NK-92 treated with Interleukin-12 subunit alpha and Interleukin-12 subunit beta, amount 100 ng/mL, for 24 hours (cell line): ENCODE measurements at places on chromosomes 12 and 14.

DNA sequence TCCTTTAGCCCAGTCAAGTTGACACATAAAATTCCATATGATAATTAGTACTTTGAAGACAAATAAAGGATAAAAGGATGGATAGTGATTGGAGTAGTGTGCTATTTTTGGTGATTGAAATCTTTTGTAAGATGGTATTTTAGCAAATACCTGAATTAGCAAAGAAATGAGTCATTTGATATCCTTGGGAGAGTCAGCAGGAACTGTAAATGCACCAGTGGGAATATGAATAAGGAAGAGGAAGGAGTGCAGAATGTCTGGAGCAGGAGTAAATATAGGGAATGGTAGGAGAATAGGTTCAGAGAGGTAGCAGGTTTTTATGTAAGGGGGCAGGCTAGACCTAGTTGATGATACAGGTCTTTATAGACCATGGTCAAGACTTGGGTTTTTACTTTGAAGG is 75.0 kb downstream of the TRMT5 start:
- no peak for DNase-seq

- no peak for DNase-seq
Measured at GRCh38 chr14:101506926-101507835, 54.1 kb upstream of the DIO3 start.

GRCh38 chr12:109881752-109882151 is 1.4 kb upstream of the GLTP start:
- no peak for DNase-seq

DNA sequence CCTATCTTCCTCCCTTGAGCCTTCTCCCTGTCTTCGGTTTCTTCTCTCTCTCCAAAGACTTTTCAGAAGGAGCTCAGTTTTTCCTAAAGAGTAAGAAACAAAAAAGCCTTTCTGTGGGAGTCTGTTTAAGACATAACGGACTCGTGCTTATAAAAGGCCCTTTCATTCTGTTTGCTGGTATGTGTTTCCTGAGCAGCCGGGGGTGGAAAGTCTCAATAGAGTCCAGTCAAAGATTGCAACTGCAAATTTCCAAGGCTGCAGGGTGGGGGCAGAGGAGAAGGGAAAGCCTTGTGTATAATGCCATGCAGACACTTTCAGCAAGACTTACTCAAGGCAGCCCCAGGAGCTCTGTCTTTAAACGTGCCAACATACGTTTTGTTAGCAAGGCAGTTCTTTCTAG is 62.2 kb downstream of the GNG2 start:
- DNase-seq = no peak

GRCh38 chr12:7750350-7750749 is 3.2 kb upstream of the CLEC4C start:
- no peak for DNase-seq

- no peak for DNase-seq
Measured at GRCh38 chr12:104524034-104524832, 67.5 kb downstream of the CHST11 start.

GRCh38 chr12:109818905-109819500 is 14.2 kb downstream of the TRPV4 start:
- DNase-seq = no peak

GRCh38 chr14:68392393-68393141 is 400.3 kb downstream of the ZFP36L1 start:
- DNase-seq = no peak

DNA sequence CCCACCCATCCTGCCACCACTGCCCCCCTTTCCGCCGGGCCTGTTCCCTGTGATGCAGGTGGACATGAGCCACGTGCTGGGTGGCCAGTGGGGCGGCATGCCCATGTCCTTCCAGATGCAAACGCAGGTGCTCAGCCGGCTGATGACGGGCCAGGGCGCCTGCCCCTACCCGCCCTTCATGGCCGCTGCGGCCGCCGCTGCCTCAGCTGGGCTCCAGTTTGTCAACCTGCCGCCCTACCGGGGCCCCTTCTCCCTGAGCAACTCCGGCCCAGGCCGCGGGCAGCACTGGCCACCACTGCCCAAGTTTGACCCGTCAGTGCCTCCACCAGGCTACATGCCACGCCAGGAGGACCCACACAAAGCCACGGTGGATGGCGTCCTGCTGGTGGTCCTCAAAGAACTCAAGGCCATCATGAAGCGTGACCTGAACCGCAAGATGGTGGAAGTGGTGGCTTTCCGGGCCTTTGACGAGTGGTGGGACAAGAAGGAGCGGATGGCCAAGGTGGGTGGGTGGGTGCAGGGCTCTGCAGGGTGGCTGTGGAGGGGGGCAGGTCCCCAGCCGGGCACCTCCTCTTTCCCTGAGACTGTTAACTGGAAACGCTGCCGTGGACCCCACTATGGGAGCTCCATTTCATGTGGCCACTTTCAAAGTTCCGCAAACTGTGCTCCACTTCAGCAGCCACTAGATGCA is 10.8 kb downstream of the SETD1B start:
- DNase-seq = no peak

DNA sequence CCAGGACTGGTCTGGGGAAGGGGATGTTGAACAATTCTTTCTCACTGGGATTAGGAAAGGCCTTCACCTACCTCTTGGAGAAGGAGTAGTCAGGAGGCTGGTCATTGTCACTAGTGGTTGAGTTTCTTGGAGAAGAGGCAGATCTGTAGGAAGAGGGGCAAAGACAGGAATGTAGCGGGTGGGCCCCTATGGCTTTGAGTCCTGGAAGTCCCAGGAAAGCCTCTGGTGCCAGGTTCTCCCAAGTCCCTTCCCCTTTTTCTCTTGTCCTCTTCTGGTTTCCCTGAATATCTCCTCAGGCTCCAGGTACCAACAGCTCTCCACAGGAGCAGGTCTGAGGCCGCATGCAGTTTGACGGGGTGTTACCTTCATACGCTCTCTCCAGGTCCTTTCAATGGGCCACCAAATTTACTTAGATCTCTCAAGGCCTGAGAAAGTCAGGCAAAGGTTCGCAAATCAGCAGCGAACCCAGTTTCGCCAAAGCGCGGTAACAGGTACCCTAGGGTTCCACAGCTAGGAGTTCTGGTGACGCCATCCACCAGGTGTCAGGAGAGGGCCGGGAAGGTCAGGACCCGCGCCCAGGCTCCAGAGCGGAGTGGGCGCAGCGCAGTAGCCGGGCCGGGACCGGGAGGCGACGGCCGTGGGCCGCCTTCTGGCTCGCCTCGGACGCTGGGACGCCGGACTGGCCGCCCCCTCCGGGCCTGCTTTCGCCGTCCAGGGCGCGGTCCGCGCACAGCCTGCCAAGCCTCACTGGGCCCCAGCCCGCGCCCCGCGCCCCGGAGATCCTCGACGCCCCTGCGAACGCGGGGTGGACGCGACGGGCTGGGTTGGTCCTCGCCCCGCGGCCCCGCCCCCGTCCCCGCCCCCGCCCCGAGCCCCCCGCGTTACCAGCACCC is 795 bp downstream of the SMAGP start:
- DNase-seq = no peak

- DNase-seq = no peak
Measured at GRCh38 chr12:94534774-94535509, 75.3 kb upstream of the CEP83 start.

- DNase-seq = no peak
Measured at GRCh38 chr14:103260629-103261124, 73.4 kb upstream of the EIF5 start.

DNA sequence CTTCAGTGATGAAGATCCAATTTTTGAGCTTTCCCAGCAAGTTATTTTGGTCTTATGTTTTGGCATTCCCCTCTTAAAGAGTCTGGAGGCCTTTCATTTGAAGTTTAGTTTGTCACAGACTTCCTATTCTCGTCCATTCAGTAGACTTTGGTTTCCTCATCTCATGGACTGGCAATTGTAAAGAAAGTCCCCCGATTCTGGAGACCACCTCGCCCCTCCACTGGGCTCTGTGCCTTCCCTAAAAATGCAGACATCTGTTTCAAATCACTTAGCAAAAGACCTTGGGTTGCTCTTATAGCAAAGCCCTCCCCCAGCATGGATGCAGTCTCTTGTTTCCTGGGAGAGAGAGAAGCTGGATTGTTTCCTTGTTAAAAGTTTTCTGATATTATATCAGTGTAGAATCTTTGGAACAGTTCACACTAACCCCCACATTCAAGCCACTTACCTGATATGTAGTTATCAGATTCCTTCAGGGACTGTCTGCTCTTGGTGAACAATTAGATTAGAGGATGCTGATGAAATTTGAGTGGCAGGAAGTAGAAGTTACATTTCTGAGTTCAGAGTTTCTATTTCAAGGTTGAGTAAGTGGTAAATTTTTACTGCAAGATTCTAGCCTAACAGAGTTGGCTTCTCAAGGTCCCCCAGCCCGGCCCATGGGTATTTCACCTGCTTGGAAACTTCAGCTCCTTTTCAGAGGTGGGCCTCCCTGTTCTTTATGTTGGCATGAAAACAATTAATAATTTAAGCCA is 56.3 kb downstream of the PLXNC1 start:
- no peak for DNase-seq

GRCh38 chr12:105223352-105223845 is 12.6 kb downstream of the APPL2 start:
- no peak for DNase-seq

- no peak for DNase-seq
Measured at GRCh38 chr12:124640056-124640455, 72.6 kb upstream of the NCOR2 start.

DNA sequence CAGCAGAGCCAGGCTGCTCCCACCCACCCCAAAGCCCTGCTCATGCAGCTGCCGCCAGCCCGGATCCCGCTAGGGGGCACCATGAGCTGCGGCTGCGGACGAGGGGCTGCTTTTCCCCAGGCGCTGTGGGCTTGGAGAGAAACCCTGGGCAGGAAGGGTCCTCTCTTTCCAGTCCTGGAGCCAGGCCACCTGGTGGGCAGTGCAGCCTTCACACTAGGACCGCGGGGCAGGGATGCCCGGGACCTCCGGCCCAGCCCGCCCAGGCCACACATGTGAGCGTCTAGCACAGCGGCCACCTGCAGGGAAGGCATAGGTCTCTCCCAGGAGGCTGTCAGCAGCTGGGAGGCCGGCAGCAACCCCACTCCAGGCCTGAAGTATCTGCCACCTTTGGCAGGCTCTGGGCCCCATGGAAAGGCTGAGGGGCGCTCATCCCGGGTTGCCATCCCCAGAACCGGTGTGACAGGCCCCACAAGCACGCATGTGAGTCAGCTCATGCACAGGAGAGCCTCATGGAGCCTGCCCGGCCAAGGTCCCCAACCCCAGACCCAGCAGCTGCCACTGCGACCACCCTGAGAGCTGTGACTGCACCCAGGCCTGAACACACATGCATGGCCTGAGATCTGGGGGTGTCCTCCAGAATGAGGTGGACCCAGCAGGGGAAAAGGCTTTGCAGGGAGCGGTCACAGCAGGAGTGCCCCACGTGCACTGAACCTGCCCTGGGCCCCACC is 280.0 kb upstream of the RTL1 start:
- DNase-seq = no peak

- no peak for DNase-seq
Measured at GRCh38 chr12:51874000-51874399, 13.9 kb upstream of the ANKRD33 start.

DNA sequence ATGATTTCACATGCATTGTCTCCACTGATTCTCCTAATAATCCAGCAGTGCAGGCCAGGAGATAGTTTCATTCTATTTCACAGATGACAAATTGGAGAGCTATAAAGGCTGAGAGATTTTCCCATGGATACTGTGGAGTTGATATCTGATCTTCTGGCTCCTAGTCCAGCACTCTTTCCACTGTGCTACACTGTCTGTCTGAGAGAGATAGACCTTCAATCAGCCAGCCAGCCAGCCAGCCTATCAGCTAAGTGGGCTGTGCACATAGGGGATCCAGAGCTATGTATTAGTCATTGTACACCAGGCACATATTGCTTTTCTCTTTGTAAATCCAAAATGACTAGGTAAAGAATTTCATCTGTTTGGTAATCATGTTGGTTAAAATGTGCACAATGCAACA is 91.8 kb upstream of the ATP2B1 start:
- no peak for DNase-seq

- DNase-seq = no peak
Measured at GRCh38 chr14:102857444-102857843, 65.0 kb upstream of the AMN start.
